Activated T-helper 17 cell treated with anti-CD3 and anti-CD28 coated beads, Interleukin-2, amount 50 U/mL, for 72 hours (primary cell): ENCODE measurements at places on chromosomes 2 and 18.

DNA sequence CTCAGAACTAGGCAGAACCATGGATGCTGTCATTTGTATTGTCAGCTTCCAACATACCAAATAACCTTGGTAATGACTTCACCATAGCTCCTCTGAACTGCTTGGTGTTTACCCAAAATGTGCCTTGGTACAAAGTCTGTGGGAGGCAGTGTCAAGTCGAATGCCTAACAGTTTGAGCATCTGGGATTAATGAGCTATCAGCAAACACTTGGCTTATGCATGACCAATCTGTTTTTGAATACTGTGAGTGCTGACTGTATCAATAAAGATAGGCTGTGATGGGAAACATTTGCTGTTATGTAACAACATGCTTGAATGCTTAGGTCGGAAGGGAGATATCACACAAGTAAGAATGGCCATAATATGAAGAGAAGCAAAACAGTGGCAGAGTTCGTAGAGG is 455.4 kb downstream of the CMPK2 start:
- no peak for ATAC-seq

GRCh38 chr2:100977511-100977910 is 24.6 kb upstream of the RPL31 start:
- ATAC-seq: no peak

- no peak for ATAC-seq
Measured at GRCh38 chr2:217412721-217413120, 552.9 kb upstream of the TNP1 start.

DNA sequence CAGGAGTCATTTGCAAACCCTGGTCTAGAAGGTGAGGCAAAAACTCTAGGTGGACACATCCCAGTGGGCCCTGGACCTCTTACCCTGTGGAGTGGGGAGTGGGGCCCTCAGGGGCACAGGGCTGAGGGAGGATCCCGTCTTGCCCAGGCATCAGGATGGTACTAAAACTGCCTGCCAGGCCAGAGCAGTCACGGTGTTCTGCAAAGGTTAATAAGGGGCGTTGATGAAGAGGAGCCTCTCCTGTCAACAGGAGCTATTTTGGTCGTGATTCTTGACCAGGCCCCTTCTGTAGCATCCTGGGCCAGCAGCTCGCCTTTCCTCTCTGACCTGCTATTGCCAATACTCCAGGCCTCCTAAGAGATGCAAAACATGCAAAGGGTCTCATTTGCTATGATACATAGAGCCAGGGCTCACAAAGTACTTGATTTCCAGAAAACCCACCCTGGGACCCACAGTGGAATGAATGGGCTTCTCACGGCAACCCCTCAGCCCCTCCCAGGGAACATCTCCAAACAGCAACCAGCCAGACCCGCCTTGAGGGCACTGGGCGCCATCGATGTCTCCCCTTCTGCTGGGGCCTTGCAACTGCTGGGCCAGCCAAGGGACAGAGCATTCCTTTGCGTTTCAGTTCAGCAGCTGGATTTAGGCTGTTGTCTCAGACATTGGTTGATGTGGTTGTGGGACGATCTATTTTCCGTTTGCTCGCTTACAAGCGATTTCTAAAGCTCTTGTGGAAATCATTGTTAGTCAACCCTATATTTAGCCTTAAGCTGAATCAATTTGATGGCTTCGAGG is 111.1 kb downstream of the PDCL3 start:
- no peak for ATAC-seq

DNA sequence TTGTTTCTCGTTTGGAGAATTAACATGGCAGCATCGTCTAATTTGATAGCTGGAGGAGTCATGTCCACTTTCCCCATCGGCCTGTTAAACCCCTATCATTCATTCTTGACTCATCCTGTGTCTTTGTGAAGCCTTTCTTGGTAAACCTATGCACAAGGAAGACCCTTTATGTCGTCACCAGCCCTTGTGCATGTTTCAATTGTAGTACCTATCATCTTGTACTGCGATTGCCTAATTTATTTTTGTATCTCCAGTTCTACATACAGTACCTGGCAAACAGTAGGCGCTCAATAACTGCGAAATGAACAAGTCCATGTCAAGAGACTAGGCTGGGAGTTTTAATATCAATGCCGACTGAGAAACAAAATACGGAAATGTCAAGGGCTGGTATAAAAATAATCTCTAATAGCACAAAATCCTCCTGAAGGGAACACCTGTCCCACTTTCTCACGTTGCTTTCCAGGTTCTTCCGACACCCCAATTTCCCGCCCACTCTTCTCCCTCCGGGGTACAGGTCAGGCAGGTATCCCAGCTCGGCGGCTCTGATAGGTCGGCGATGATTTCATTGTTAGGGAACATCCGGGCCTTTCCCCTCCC is 1.3 kb upstream of the PPM1B start:
- no peak for ATAC-seq

- no peak for ATAC-seq
Measured at GRCh38 chr2:117875786-117876185, 61.3 kb downstream of the DDX18 start.

- no peak for ATAC-seq
Measured at GRCh38 chr2:96214554-96214953, 5.9 kb upstream of the STARD7 start.

DNA sequence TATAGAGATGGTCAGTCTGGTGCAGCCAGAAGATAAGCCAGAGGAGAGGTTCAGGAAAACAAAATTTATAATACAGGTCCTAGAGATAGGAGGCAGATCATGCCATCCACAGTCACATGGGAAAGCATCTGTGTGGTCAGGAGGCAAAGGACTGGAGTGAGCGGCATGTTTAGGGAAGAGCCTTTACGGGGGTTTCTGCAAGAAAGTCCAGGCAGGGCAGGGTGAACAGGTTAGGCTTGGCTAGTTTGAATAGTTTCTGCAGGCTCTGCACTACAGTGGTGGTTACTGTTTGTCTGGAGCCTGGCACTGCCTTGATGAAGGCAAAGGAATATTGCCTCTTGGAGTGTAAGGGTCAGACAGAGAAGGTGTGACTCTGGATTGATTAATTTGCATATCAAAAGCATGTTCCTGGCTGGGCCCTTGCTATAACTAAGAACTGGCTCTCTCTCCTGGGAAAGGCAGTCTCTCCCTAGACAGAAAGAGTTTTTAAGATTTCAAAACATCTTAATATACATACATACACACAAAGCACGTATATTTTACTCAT is 1034.7 kb upstream of the CHAC2 start:
- ATAC-seq: no peak

DNA sequence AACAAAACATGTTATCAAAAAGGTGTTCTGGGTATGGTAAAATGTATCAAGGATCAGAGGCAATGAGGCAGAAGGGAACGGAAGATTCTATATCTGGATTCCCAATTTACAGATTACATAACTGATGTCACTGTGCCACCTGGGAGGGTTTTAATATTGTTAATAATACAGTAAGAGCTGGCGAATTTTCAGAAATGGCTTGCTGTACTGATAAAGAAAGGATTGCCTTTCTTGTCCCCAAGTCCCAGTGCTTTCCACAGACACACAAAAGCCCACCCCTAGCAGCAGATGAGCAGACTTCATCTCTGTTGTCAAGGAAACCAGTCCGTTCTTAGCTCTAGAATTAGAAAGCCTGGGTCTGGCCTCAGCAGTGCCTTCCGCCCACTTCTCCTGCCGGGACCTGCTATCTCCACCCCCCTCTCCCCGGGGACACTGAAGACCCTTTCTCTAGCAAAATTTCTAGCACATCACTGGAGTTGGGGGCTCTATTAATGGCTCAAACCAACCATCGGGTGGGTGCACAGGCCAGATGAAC is 34.3 kb downstream of the ADD2 start:
- no peak for ATAC-seq

DNA sequence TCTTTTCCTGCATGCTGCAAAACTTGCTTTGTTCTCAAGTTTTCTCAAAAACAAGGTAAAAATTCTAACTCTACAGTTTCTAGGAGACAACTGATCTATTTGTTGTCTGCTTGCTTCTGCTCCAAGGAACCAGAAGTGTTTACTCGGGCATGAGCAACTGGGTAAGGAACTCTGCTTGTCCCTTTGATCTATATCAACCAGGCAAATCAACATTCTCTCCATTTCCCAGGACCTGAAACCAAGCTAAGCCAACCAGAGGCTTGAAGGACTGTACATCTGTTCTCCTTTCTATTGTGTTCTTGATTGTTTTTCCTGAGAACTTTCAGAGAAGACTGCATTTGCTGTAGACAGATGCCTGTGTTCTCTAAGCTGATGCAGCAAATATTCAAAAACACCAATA is 335.0 kb upstream of the KCNH7 start:
- ATAC-seq: no peak

- no peak for ATAC-seq
Measured at GRCh38 chr18:34729264-34729663, 19.2 kb downstream of the DTNA start.

DNA sequence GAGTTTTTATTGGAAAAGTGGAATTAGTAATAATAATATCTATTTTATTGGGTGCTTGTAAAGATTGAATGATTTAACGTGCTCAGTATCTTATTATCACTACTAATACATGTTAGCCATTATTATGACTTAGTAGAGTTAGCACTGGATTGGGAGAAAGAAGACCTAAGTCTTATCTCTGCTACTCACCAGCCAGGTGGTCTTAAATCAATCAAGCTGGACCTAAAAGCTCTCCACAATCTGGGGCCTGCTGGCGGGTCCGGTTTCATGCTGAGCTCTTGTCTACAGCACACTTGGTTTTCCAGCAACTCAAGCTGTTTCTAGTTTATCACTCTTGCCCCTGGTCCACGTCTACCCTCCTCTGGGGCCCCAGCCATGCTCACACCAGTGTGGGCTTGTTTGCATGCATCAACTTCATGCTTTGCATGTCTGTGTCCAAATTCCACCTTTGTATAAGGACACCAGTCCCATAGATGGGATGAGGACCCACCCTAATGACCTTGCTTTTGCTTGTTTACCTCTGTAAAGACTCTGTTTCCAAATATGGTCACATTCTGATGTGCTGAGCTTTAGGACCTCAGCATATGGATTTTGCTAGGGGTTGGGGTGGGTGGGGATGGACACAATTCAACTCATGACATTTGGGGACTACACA is 363.1 kb downstream of the LPIN1 start:
- no peak for ATAC-seq

- peak; percentile 27 for ATAC-seq
Measured at GRCh38 chr2:86485802-86486201, 44.6 kb downstream of the KDM3A start.

- ATAC-seq: no peak
Measured at GRCh38 chr2:99636144-99637034, 146.6 kb upstream of the REV1 start.

GRCh38 chr18:4284528-4284927 is 170.6 kb downstream of the DLGAP1 start:
- no peak for ATAC-seq

DNA sequence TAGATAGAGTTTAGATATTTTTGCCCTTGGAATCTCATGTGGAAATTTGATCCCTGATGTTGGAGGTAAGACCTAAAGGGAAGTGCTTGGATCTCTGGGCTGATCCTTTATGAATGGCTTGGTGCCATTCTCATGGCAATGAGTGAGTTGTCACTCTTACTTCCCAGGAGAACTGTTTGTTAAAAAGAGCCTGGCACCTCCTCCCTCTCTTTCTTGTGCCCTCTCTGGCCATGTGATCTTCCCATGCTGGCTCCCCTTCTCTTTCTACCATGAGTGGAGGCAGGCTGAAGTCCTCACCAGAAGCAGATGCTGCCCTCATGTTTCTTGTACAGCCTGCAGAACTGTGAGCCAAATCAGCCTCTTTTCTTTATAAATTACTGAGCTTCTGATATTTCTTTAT is 276.9 kb downstream of the ZNF804A start:
- ATAC-seq: no peak

DNA sequence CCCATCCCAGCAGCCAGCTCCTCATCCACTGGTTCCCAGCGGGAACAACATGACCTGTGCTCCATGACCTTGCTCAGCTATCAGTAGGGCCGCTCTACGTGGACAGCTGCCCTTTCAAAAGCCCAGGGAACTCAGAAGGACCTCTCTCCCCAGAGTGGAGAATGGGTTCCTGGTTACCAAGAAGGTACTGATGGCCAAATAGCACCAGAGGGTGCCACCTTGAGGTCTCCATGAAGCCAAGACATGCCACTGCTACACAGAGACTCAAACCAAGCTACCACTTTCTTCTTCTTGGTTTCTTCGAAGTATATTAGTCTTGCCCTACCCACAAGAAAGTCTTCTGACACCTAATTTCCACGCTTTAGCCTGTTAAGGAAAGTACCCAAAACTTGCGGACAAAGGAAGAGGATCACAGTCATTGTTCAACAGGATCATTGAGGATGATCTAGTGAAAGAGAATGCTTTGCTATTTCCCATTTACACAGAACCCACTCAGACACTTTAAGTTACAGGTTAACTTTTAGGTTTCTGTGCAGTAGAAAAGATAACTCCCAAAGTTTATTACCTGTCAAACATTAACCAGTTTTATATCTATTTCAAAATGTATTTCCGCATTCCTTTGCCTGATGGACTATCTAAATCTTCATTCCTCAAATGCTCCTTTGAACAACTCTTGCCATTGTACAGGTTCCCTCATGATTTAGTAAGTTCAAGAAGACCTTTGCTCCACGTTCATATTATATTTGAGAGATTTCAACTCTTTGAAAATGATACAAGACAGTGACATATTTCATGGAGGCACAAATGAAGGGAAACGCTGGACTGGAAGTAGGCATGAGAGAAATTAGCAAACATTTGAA is 102.2 kb downstream of the ALPK2 start:
- ATAC-seq: no peak

DNA sequence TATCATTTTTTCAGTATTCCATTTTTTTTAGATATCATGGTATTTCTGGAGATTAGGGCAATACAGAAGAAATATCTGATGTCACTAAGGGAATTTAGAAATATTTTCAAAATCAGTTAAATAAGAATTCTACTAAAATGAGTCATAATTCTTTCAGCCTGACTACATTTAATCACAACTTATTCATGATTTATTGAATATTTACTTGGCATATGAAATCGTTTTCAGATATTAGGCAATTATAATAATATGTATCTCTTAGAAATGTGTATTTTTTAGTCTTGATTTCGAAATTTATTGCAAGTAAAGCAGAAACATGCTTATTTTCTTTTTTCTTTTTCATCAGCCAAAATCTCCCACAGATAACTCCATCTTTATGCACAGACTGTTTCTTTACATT is 142.2 kb downstream of the CCDC102B start:
- no peak for ATAC-seq

- ATAC-seq: no peak
Measured at GRCh38 chr2:79219383-79219988, 59.9 kb upstream of the REG3A start.

DNA sequence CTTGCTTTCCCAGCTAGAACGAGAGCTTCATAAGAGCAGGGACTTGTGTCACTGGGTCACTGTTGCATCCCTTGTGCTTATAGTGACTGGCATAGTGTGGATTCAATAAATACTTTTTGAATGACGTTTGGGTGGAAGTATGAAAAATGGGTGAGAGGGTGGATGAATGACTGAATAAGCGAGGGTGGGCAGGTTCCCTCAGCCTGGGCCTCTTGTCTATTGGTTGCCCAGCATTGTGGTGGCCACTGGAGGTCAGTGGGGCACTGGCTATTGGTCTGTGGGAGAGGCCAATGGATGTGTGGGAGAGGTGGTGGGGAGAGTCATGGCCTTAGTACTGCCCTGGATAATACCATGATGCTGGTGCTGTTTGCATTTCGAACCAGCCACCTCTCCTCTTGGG is 93.8 kb upstream of the SKOR2 start:
- ATAC-seq: no peak

GRCh38 chr2:229431327-229431954 is 160.4 kb upstream of the PID1 start:
- ATAC-seq: no peak
